ENCODE measurements at places on chromosomes 16 and 17.

DNA sequence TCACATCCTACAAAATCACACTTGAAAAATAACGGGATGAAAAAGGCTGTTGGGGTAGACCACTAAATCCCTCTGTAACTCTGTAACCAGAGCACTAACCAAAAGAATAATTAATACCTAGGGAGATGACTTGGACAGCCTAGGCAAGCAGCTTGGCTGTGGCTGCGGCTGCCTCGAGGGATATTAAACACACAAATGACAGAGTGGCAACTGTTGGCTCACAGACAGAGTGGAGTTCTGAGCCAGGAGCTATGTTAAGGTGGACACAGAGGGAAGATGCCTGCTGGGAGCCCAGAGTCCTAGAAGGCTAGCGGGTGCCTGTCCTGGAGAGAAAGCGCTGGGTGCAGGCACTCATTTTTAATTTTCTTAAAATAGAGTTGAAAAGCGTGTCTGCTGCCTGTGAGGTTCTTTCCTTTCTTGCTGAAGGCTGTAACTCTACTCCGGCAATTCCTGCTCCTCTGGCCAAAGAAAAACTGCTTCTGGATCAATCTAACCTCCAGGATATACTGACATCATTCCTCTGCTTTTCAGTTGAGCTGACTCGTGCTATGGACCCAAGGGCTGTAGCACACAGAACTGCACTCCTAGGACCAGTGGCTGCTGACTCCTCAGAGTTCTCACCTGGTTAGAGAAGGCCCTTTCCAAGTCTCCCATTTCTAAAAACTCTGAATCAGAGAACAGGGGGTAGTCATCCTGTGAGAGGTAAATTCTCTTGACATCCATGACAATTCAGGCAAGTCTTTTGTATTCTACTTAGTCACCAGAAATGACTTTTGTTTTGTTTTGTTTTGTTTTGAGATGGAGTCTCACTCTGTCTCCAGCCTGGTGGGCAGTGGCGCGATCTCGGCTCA lies 147.9 kb downstream of the STX8 start:
- no peak for DNase-seq

GRCh38 chr17:61531223-61531622 lies 59.8 kb downstream of the NACA2 start:
- no peak for DNase-seq

- DNase-seq = no peak
Measured at GRCh38 chr16:85514295-85514597, 98.9 kb upstream of the GSE1 start.

DNA sequence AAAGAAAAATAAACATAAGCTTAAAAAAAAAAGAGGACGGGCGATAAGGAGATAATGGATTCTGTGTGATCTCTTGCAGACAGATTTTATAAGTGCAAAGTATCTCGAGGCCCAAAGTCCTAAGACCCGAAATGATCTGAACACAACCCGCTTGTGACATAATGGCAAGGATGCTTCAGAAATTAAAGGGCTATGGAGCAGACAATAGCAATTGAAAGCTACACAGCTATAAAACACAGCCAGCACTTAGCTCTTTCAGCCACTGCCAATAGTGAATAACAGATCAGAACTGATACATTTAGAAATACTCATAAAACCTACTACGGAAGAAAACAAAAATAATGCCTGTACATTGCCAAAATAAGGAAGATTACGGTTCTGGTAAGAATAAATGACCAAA lies 117.5 kb downstream of the ZFHX3 start:
- DNase-seq = no peak

GRCh38 chr16:27843800-27844199 lies 219.7 kb downstream of the GSG1L start:
- no peak for DNase-seq

DNA sequence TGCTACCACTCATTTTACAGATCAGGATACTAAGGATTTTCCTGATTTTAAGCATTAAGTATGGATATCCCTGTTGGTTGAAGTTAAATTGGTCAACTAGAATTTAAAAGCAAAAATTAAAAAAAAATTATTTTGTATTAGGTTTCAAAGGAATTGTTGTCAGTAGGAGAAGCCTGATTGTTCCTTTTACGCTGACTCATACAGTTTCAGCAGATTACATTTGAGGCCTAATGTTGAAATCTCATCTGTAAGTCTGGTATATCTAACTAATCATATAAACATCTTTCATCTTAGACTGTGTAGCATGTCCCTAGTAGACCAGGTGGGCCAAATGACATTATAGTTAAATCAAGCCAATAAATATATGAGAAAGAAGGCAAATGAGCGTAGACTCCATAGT lies 83.5 kb downstream of the FTO start:
- no peak for DNase-seq

- DNase-seq = no peak
Measured at GRCh38 chr16:80909720-80910119, 97.0 kb downstream of the CMC2 start.

DNA sequence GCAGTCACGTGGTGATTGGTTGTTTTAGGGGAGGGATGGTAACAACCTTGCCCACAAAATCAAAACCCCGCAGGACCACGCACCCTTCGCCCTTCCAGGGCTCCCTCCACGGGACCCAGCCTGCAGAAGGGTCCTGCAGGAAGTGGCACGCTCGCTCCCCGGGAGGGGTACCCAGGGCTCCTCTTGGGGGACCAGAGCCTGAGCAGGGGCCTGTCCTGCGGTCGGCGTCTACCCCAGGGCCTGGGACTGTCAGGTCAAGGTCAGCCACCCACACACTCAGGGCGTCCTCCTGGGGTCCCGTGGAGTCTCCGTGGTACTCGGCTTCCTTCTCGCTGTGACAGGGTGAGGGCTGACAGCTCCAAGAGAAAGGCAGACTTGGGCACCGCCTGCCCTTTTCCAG lies 33.9 kb downstream of the ZNF469 start:
- no peak for DNase-seq

DNA sequence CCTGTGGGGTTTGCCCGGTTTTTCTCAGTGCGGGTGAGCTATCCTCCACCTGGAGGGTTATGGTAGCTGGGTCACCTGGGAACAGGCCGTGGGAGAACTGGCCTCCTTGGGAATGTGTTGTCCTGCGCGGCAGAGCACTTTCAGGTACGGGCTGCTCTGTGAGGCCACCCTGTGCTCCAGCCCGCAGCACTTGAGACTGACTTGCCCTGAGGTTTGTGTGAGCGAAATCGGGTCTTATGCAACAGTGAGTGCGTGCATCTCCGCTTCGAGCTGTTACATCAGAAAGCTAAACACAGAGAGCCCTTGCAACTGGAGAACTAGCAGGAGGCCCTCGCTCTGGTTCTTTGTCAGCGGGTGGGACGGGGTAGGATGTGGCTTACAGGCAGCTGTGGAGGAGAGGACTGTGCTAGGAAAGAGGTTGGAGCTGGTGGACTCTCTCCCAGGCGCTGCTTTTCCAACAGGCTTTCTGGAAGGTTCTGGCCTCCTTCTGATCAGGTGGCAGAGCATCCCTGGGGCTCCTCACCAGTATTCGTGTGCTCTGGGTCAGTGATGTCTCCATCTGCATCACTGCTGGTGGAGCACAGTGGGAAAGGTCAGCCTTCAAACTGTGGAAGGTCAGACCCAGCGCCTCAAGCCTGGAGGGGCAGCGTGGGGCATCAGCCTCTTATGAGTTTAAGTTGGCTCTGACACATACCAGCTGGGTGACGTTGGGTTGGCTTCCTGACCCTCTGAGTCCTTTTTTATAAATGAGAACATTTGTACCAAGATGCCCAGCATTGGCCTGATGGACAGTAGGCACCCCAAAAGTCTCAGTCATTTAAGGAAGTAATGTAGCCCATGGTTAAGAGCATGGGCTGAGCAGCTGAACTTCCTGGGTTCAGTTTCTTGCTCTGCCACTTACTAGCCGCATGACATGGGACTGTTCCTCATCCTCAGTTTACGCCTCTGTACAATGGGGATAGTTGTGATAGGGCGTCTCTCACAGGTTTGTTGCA lies 76.3 kb downstream of the KSR1 start:
- DNase-seq = no peak

DNA sequence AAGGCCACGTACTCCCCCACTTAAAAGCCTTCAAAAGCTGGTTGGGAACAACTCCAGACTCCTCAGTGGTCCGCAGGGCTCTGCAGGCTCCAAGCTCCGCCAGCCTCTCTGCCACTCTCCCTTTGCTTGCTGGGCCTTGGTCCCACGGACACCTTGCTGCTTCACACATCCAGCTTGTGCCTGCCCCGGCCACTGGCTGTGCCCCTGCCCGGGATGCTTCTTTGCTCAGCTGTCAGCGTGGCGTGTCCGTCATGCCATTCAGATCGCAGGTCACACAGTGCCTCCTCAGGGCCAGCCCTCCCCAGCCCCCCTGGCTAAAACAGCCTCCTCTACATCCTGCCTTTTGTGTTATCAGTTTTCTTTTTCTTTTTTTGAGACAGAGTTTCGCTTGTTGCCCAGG lies 11.8 kb downstream of the ASPHD1 start:
- DNase-seq = no peak

- DNase-seq = no peak
Measured at GRCh38 chr16:10988164-10988803, 43.9 kb downstream of the CLEC16A start.

DNA sequence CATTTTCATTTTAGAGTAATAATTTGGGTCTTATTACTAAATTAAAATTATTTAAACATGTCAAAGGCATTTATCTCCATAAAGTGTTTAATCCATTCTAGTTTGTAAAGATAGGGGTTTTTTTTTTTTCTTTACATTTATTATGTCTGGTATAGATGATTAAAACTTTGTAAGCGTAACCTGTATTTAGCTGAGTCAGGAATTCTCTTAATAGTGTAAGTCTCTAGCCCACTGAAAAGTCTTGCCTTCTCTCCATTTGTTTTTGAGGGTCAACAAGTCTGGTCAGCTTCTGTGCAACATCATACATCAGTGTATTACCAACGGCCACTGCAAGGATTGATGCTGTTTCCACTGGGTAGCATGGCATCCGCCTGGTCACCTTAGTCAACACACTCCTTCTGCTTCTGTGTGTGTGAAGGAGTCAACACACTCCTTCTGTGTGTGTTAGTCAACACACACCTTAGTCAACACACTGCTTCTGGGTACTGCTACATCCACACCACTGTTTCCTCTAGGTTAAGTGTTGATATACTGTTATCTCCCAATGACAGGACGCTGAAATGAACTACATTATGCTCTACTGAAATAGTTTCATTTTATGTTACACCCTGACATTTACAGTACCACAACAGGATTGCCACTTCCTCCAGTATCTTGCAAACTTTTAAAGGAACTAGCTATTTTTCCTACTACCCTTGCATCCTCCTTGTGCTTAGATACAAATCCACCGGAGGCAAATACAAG lies 37.3 kb upstream of the VWA3A start:
- DNase-seq = no peak

GRCh38 chr17:79695797-79696609 lies 34.7 kb upstream of the ENPP7 start:
- DNase-seq = peak; percentile 35

GRCh38 chr17:58703137-58703915 lies 10.9 kb downstream of the RAD51C start:
- DNase-seq = no peak

- DNase-seq = no peak
Measured at GRCh38 chr16:80440667-80441066, 100.1 kb upstream of the DYNLRB2 start.

DNA sequence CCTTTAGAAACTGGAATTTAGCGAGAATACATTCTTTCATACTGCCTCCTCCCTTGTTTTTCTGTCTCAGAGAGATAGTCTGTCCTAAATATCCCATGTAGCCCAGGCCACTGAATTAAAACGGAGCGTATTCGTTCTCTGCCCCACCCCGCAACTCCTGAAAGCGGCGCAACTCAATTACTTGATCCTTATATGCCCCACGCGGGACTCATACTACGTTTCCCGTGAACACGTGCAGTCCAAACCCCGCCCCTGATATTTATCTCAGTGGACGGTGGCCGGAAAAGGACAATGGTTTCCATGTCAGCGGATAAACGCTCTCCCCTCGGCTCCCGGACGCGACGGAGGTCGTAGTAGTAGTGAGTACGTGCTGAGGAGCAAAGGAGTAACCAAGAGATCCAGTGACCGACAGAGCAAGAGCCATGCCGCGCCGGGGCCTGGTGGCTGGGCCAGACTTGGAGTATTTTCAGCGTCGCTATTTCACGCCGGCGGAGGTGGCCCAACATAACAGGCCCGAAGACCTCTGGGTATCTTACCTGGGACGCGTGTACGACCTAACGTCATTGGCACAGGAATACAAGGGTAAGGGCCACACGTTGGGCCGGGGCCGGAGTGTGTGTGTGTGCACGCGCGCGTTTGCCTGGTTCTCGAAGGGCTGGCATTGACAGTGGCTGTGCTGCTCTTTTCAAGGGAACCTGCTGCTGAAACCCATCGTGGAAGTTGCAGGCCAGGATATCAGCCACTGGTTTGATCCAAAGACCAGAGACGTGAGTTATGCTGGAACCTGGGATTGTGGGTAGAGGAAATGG lies at the start of gene CYB5D1:
CYB5D1 (plus strand) TSS at position 291 of the 809 bp plus-strand sequence; CDS start at position 423, 132 bp downstream.
- DNase-seq = peak; percentile 91

- no peak for DNase-seq
Measured at GRCh38 chr16:73022534-73022933, 25.4 kb downstream of the ZFHX3 start.

- no peak for DNase-seq
Measured at GRCh38 chr17:75640556-75641119, 7.4 kb downstream of the SMIM5 start.

DNA sequence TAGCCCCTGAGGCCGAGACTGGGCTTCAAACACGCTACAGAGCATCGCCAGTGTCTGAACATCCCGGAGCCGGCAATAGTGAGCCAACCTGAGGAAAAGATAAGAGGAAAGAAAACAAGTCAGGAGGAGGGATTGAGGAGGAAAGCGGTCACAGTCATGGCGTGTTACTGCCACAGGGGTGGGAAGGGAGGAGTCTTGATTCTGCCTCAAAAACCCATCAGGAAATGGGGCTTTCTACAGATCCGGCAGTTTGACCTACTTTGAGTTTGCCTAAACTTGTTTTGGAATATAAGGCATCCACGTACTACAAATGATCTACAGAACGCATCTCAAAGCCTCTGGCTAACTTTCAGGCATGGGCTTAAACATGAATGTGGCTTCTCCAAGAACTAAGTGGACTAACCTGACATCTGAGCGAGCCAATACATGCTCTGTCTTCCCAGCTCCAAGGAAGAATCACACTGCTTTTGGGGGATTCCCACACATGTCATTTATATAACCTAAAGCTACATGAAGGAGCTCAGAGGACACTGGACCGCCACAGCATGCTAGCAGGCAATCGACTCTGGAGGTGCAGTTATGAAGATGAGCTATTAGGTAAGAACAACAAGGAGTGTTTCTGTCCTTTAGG lies 96.6 kb downstream of the WDR59 start:
- no peak for DNase-seq
